ENCODE measurements at places on chromosomes 6 and 20.
A peak's percentile ranks its signal among the peaks of the same experiment; 100 is the strongest.

DNA sequence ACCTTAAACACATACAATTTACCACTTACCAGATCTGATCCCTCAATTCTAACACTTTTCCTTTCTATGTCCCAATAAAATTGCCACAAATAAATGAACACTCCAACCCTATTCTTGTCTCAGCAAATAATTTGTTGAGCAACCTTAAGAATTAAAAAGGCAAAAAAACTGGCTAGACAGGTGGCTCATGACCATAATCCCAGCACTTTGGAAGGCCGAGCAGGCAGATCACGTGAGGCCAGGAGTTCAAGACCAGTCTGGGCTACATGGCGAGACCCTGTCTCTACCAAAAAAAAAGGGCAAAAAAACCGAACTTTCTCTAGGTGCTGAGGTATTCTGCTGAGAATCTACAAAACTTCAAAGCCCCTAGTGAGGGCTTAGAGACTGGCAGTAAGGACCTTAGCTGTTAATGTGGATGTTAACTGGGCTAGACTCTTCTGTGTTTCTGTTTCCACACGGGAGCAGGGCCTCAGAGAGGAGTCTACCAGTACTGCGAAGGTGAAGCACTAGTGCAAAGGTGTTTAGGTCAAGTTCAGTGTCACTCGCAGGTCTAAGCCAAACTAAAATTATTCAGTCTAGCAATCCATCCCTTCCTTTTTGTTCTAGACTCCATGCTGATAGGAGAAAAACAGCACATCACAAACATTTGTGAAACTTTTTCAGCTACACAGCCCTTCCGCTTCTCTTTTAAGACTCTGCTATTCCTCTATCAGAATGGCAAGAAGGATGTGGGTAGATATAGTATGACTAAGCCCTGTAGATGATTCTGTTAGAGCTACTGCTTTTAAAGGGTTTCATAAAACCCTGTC is 2.6 kb downstream of the FASTKD5 start:
- DNase-seq: no peak

DNA sequence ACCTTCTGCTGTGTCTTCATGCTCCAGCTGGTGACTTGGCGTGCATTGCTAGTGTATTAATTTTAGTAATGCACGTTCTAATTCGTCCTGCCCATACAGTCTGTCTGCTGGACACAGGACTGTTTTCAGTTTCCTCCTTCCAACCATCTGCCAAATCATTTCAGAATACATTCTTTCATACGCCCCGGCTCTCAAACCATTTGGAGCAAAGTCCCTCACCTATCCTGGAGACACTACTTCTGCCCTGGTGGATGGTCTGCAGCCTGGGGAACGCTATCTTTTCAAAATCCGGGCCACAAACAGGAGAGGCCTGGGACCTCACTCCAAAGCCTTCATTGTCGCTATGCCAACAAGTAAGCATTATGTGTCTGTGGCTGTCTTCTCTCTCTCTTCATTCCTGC is 60.5 kb downstream of the FNDC1 start:
- no peak for DNase-seq

DNA sequence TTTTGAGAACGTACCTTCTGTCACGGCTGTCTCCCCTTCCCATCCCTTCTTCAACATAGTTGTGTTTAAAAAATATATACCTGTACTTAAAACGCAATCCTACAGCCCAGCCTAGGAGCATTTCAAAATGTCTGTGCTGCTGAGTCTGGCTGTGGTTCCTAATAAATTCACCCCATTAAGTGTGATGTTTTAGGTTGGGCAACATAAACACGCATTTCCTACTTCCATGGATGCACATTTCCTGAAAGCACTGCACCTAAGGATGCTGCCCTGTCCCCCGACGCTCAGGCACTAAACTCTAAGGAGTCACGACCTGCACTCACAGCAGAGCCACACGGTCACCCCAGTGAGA is 1.2 kb downstream of the REV3L start:
- no peak for DNase-seq

GRCh38 chr6:12126051-12126450 is 113.9 kb downstream of the HIVEP1 start:
- no peak for DNase-seq

- no peak for DNase-seq
These were observed 11.2 kb downstream of the PCIF1 start for GRCh38 chr20:45945678-45946148.

GRCh38 chr20:2327620-2328555 is 32.1 kb downstream of the TGM3 start:
- no peak for DNase-seq

DNA sequence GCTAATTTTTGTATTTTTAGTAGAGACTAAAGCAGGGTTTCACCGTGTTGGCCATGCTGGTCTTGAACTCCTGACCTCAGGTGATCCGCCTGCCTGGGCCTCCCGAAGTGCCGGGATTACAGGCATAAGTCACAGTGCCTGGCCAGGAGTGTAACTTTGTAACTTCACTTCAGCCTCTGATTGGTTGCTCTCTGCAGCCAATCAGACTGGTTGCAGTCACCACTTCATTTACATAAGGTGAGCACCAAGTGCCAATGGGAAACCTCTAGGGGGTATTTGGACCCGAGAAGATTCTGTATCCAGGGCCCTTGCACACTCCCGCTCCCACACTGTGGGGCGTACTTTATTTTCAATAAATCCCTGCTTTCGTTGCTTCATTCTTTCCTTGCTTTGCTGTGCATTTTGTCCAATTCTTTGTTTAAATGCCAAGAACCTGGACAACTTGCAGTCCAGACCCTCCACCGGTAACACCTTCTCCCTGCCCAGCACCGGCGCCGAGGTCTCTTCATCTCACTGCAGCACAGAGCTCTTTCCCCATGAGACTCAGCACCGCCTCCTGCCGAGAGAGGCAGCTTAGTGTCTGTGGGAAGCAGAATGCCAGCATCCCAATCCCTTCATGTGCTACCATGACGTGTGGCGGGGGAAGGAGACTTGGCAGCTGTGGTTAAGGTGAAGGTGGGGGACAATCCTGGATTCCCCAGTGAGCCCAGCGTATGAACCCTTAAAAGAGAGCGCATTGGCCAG is 14.0 kb upstream of the MRGBP start:
- no peak for DNase-seq

DNA sequence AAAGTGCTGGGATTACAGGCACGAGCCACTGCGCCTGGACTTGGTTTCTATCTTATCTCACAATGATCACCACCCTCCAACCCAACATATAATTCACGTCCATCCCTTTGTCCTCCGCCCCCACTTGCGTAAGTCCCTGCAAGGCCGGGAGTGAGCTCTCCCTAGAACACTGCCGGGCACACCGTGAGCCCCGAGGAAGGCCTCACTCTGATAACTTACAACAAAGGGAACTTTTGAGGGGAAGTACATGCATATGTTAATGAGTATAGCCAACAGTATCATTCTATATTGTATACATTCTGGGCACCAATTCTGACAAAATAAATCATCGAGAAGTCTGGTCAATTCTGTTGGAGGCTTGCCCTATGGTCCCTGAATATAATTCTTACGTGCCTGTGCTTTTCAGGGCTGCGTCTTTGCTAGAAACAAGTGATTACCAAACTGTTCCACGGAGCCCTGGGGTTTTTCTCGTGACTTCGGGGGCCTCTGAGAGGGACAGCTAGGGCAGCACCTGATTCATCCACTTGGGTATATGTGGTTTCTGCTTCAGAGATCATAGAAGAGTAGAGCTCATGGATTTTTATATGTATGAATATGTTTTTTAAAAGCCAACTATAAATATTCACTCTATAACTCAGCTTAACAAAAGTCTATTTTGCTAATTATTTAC is 469.8 kb upstream of the AGPAT4 start:
- DNase-seq: no peak

- DNase-seq: no peak
These were observed 240.5 kb downstream of the NRN1 start for GRCh38 chr6:5766260-5766659.

- no peak for DNase-seq
These were observed 172.3 kb upstream of the CST7 start for GRCh38 chr20:24776755-24777271.

DNA sequence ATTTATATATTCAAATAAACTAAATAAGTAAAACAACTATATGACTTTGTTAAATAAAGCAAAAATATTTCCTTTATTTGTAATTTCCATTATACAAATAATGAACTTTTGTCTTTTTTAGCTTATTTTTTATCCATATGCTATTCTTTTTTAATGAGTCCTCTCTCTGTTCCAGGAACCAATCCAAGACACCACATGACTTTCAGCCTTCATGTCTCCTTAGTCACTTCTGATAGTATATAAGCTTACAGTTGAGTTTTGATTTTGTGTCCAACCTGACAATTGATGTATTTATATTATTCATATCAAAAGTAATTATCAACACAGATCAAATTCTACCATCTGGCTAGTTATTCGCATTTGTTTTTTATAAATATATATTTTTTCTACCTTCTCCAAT is 582.3 kb upstream of the GJE1 start:
- no peak for DNase-seq

DNA sequence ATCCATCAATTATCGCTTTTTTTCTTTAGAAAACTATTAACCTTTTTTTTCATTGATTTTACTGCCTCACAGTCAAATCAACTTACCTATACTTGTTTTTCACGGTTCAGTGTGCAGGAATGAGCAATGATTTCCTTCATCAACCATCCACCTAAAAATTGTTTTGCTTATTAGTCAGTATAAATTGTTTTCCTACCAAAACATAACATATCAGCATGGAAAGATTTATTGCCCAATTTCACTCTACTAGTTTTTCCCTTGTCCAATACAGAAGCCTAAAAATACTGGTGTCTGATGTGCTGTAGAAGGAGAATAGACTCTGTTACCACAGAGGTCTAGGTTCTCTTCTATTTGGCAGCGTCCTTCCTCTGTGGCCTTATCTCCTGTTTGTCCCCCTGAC is 558.2 kb upstream of the CITED2 start:
- no peak for DNase-seq

- DNase-seq: no peak
These were observed 213.9 kb downstream of the PREX1 start for GRCh38 chr20:48613926-48614325.

GRCh38 chr6:138692058-138692977 is 81.3 kb upstream of the CCDC28A start:
- DNase-seq: peak; percentile 79

DNA sequence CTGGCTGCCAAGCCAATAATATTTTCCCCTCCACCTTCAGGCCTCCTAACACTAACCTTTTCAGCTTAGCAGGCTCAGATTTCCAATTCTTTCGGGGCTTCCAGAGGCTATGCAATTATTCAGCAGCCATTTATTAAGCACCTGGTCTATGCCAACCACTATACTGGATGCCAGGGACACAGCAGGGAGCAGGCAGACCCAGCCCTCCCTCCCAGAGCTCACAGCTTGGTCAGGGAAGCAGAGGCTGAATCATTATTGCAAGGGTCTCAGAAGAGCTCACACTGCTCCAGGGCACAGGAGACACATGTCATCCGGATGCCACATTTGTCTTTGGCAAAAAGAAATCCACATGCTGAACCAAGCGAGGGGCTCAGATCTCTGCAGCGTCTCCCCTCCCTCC is 1.3 kb downstream of the BPIFB1 start:
- no peak for DNase-seq

- no peak for DNase-seq
These were observed 13.5 kb upstream of the ENPP4 start for GRCh38 chr6:46116289-46116688.

- DNase-seq: no peak
These were observed 14.3 kb upstream of the EPM2A start for GRCh38 chr6:145749632-145750031.

DNA sequence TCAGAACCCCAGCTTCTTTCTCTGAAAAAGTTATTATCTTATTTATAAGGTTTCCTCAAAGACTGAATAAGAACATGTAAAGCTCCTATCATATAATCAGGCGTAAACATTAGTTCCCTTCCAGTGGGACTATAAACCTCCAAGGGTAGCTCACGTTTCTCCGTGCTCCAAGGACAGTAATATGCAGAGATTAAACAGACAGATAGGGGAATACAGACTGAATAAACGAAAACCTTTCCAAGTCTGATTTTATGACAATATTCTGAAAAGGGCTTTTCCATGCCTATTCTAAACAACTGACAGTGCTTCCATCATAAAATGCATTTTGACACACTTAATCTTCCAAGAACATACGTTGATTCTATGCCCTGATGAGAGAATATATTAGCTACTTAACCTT is 22.8 kb downstream of the BACH2 start:
- DNase-seq: no peak

DNA sequence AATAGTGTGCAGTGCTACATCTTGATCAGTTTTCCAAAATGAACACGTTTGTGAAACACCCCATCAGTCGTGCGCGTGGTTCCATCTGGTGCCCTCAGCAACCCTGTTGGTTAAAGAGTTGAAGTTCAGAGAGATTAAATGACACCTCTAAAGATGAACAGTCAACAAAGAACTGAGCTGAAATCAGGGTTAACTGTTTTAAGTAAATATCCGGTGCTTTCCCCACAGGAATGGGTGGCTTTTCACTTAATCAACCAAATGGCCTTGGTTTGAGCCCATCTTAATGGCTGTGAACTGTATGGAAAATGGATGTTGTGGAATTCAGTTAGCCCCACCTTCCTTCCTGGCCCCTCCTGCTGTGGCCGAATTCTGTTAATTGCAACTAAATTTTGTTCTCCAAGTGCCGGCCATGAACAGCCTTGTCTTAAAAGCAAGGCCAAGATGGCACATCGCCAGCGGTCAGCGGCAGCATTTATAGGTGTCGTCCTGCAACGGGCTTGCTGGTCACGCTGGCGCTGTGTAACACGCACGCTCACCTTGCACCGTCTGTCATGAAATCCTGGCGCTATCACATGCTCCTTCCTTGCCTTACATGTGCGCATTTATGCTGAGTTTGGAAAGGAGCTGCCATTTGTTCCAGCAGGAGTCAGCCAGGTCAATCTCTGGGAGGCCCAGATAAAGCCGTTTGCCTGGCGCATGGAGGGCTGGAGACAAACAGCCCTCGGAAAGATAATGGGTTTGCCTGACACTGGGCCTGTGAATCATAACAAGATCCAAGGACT is 164.5 kb downstream of the ERMARD start:
- no peak for DNase-seq

DNA sequence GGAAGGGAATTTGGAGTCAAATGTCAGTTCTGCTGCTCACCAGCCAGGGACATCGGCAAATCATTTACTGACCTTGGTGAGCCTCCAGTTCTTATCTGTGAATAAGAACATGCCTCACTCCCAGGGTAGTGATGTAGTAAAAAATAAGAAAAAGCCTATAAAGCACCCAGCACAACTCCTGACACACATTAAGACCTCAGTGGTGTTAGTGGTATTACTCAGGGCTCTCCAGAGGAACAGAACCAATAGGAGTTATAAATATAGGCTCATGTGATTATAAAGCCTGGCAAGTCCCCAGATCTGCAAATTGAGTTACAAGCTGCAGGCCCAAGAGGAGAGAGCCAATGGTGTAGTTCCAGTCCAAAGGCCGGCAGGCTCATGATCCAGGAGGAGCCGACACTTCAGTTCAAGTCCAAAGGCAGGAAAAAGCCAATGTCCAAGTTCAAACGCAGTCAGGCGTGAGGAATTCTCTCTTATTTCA is 71.3 kb upstream of the EYA2 start:
- DNase-seq: no peak

DNA sequence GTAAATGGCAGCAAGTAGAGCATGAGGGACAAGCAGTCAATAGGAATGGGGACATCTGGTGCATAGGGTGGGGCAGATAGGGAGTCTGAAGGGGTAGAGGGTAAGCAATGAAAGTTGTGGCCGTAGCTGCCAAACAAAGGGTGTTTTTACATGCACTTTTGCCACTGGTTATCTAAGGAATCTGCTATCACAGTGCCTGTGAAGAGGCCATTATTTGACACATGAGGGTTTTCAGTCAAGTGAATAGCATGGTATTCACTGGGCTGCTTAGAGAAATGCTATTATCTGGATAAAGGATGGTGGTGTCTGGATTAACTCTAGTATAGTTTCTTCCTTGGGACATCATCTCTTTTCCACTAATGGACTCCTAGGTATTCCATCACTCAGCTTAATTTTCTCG is 118.2 kb downstream of the CARMIL1 start:
- DNase-seq: no peak

Data from activated T-cell treated with anti-CD3 and anti-CD28 coated beads, Interleukin-2, amount 50 U/mL, for 48 hours (primary cell).